ENCODE measurements at places on chromosomes 7 and 10.

DNA sequence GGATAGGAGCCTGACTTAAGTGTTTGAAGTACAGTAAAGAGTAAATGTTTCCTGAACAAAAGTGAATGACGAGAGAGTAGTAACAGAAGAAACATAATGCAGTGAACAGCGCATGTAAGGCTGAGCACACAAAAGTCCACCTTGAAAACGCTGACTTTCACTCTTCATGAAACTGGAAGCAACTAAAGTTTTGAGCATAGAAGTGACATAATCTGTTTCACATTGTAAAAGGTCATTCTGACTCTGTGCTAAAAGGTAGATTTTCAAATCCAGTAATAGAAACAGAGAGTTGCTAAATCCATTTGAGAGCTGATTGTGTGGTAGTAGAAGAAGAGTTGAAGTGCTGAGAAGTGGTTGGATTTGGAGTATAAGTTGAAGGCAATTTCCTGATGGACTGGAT is 1037.0 kb downstream of the CNTNAP2 start:
- DNase-seq: no peak

DNA sequence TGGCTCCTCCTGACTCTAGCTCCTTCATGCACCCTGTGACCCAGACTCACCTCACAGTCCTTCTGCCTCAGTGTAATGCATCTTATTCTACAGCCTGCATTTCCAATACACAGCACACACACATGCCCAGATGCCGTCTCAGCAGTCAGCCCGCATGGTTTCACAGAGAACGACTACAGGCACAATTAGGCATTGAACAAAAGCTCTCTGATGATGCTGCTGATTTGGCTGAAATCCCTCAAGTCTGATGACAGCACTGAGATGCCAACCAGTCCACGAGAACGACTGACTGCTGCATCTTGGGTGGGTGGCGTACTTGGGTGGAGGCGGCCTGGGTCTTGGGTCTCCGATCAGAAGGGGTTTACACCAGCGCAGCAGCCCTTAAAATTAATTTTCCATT is 200.4 kb downstream of the TAX1BP1 start:
- no peak for DNase-seq

GRCh38 chr10:27715505-27715904 is 30.1 kb downstream of the MKX start:
- no peak for DNase-seq

- no peak for DNase-seq
Measured at GRCh38 chr10:133438711-133439273, 14.4 kb upstream of the SPRN start.

GRCh38 chr10:67971311-67971710 is 86.9 kb downstream of the SIRT1 start:
- DNase-seq: no peak

- DNase-seq: no peak
Measured at GRCh38 chr10:68082872-68083271, 7.8 kb upstream of the HERC4 start.

DNA sequence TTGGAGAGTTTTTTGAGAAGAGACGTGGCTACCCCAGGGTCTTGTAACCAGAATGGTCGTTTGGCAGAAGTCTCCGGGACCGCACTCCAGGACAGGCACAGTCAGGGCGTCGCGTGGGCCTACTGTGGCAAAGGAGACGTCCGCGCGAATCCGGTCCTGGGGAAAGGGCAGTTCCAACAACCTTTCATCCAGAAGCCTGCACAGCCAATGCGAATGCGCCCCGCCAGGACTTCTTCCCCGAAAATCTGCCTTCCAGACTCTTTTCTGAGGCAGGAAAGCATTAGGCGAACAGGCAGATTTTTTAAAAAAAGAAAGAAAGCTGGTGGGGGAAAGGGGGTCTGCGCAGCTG is 2.0 kb downstream of the HPSE2 start:
- DNase-seq: no peak

DNA sequence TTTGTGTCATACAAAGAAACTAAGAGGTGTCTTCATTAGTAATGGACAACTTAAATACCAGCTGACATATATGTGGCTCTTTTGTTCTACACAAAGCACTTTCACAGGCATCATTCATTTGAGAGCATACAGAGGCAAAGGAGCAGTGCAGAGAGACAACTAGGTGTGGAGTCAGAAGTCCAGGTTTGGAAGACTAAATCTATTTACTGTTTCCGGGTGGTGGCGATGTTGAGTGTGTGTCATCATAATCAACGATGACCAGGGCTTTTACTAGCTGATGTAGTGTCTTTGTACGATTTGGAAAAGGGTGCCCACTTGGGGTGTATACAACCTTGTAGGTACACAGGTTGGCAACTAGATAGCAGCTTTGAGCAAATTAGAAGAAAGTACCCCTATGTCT is 195.5 kb upstream of the CCDC6 start:
- DNase-seq: no peak

DNA sequence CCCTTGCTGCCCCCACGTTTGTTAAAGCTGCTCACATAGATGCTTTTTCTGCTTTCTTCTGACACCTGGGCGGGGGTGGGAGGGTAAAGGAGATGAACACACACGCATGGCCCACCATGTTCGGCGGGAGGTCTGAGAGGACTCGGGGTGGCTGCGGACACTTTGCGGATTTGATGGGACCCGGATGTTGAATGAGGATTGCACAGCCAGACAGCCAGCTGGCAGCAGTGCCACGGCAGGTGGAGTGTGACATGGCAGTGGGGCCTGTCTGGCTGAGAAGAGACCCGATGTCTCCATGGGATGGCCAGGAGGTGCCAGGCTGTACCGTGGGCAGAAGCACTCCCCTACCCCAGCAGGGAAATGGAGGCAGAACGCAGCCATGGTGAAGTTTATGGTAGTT is 31.2 kb downstream of the PPP2R2D start:
- DNase-seq: no peak

DNA sequence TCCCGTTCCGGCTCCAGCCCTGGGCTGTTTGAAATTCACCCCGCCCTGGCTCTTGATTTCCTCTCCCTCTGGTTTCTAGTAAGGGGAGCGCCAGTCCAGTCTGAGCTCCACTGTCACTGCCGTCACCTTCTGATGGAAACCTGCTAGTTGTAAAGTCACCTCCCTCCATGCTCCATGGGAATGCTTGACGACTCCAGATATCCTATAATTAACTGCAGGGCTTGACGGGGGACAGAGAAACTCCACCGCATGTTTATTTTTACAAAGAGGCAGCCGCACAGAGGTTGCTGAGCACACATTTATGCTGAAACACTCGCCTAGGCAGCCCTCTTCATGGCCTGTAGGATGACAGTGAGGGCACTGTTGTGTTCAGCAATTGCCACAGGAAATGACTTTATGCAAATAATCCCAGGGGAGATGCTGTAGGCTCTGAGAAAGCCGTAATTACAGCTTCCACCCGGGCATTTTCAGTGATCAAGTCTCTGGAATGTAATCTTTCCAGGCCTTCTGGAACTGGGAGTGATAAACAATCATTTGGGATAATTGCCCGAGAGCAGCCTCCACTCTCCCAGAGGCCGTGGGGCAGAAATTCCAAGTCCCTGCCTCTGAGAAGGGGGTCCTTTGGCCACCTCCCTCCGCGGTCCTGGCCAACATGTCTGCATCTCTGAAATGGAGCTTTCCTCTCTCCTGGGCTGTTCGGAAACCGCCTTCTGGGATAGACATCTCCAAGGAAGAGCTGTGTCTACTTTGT is 300.5 kb downstream of the KLF6 start:
- DNase-seq: no peak

DNA sequence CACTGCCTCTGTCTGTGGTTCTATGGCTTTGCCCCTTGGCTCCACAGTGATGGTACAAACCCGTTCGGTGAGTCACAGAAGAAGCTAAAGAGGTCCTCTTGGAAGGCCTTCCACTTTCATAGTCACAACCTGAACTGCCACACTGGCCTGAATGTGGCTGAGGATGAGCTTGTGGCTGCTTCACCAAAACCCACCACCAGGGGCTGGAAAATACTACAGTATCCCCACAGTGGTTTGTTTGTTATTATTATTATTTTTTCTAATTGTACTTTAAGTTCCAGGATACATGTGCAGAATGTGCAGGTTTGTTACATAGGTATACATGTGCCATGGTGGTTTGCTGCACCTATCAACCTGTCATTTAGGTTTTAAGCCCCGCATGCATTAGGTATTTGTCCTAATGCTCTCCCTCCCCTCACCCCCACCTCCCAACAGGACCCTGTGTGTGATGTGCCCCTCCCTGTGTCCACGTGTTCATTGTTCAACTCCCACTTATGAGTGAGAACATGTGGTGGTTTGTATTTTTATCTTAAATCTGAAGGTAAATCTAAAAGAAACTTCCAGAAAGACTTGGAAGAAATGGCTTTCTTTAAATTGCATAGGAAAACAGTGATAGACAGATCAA is 160.8 kb upstream of the NPSR1 start:
- DNase-seq: no peak

DNA sequence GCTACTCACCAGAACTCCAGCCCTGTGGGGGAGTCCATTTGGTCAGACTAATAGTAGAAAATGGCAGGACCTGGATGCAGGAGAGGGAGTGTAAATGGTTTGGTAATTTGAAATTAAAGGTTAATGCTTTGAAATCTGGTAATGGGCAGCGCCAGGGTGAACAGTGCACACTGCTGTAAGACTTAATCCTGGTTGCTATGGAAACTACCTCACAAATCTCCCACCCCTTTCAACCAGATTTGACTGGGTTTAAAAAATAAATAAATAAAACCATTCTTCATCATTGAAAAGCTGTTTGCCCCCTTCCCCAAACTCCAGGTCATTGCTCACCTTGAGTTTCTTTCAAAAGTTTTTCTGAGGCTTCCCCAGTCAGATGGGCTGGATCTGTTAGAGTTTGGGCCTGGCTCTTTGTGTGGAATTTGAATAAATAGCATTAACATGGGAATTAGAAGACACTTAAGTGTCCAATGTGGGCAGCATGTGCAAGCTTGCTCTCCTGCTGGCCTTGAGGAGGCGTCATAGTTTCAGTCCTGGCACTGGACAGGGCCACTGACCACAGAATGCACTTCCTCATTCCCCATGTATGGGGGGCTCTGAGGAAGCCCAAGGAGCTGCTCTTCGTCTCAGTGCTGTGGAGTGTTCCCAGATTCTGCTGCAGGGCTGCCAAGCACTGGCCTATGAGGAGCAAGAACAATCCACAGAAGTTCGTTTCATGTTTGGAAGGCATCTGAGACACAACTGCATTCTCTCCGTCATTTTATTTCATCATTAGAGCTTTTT is 90.7 kb downstream of the LRRC4 start:
- no peak for DNase-seq

GRCh38 chr7:124667312-124668153 is 98.1 kb downstream of the GPR37 start:
- no peak for DNase-seq

- no peak for DNase-seq
Measured at GRCh38 chr10:130454543-130455000, 318.4 kb downstream of the GLRX3 start.

DNA sequence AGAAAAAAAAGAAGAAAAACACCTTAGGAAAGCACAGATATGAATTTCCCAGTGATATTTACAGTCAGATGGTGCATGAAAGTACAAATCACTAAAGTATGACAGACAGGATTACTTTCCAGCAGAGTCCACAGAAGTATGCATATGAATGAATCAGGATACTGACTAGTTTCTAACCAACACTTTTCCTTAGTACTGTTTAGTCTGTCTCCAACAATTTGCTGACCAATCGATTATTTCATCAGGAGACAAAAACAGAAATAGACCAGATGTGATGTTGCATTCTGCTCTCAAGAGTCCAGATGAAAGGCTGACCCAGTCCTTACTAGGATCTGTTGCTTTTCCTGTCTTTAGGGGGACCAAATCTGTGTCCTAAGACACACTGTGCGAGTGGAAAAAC is 14.6 kb downstream of the SLC35B4 start:
- DNase-seq: no peak

- DNase-seq: no peak
Measured at GRCh38 chr10:65500716-65501115, 1425.1 kb upstream of the LRRTM3 start.

DNA sequence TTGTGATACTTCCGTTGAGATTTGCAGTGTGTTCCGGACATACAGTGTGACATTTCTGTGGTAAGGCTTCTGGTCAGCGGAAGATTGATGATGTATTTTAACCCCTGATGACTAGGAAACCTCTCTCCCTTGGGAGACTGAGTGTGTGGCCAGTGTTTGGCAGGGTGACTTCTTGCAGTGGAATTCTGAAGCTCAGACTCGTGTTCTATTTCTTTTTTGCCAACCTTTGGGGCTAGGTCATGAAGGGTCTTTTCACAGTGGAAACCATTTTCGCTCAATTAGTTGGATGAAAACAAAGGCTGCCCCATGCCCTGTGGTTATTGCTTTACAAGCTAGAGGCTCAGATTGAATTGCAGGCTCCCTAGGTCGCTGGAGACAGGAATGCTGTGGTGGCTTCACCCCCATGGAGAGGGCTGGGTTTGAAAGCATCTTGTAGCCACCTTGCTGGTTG is 288.9 kb downstream of the BBS9 start:
- no peak for DNase-seq

GRCh38 chr10:27241652-27242472 is 1.3 kb upstream of the ACBD5 start:
- DNase-seq: peak; percentile 80

- DNase-seq: no peak
Measured at GRCh38 chr10:122468926-122469781, 7.8 kb downstream of the HTRA1 start.

DNA sequence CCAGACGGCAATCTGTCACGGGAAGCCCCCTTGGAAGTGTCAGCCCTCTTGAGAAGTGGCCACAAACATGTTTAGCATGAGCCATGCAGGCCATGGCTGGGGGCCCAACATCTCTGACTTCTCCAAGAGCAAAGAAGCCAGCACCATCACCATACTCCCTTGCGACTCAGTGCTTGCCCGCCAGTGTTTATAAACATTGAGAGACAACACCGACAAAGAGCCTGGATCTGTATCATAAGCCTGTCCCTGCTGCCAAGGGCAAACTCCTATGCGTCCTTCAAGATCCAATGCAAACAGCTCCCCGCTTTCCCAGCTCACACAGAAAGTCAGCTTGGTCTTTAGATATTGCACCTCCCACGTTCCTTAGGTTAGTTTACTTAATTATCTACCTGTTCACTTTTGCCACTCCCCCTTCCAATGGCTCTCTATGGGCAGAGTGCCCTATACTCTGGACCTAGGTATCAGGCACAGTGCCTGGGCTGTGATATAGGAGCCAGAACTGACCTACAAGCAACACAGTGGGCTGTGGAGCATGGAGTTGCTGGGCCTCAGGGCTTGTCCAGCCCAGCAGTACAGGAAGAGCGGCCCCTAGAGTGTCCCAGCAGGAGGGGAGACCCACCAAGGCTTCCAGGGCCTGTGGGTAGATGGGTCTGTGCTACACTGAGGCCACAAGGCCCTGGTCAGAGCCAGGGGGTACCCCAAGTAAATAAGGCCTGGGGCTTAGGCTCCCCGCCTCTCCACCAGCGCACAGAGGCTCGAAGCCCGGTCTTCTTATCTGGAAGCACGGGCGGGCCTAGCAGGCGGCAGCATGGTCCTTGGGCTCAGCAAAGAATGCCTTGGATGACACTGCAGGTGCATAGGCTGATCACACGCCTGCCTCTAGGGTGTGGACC is 37.7 kb downstream of the CAMK2B start:
- no peak for DNase-seq

All from stimulated activated CD4-positive, alpha-beta T cell treated with anti-CD3 and anti-CD28 coated beads, TNF-alpha, amount 100 ng/mL, for 1 hour (primary cell).